Esophagus muscularis mucosa (tissue), 4 donors: ENCODE measurements at places on chromosomes 6 and 20. TPM values are rescaled to one million over a fixed set of nuclear protein-coding genes. Genes with fewer than 3 reads are reported as not detected.

GRCh38 chr6:116667623-116668022 is 943 bp downstream of the ZUP1 start:
- H3K27me3 ChIP-seq = no peaks in the 10 kb centered on the region
- DNase-seq = no peak
- no peak overlapping the region for H3K27ac ChIP-seq
- peaks cover 38% of the 10 kb centered on the region for H3K4me1 ChIP-seq

DNA sequence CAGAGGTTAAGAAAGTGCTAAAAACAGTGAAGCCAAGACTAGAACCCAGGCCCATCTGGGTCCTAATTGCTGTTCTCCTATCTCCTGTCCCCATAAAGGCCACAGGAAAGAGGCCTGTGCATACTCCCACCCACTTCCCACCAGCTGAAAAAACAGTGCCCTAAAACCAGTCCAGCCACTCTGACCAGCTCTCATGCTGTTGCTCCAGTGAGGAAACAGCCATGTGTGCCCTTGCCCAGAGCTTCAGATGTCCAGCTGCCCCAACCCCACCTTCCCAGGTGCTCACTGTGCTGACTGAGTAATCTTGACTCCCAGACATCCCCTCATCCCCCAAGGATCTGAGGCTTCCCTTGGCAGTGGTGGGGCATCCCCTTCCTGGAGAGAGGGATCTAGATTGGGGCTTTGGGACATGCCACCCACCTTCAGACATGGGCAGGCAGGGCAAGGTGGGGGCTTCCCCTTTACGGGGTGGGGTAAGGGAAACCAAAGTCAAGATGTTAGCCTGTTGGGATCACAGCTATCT is 28.7 kb downstream of the KCNK5 start:
- no peak overlapping the region for H3K27ac ChIP-seq
- H3K4me3 ChIP-seq = no peak overlapping the region
- H3K36me3 ChIP-seq = no peaks in the 10 kb centered on the region

GRCh38 chr6:101626269-101626668 is 232.8 kb downstream of the GRIK2 start:
- no peak overlapping the region for H3K27ac ChIP-seq
- H3K4me3 ChIP-seq = no peak overlapping the region
- no peak for DNase-seq
- H3K36me3 ChIP-seq = no peaks in the 10 kb centered on the region

Gene APOBEC2
- 0.97 TPM for total RNA-seq

DNA sequence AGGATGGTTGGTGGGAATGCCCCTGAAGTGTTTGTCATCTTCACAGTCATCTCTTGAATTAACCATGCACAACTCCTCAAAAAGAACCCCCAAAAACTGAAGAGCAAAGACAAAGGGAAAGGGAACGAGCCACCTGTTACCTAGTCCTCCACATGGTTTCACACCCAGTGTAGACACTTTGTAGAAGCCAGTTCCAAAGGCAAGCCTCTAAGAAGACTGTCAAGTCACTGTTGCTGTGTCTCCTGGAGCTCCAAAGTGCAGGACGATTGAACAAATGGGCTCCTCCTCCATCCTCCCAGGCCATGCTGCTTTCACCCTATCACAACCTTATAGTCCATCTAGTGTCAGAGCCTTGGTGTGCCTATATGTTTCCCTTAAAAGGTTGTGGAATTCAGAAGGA is 277.6 kb upstream of the PRDM1 start:
- H3K4me3 ChIP-seq = no peak overlapping the region
- no peaks in the 10 kb centered on the region for H3K36me3 ChIP-seq
- peaks cover 20% of the 10 kb centered on the region for H3K4me1 ChIP-seq
- no peaks in the 10 kb centered on the region for H3K27me3 ChIP-seq
- no peak overlapping the region for H3K27ac ChIP-seq
- no peak for DNase-seq

DNA sequence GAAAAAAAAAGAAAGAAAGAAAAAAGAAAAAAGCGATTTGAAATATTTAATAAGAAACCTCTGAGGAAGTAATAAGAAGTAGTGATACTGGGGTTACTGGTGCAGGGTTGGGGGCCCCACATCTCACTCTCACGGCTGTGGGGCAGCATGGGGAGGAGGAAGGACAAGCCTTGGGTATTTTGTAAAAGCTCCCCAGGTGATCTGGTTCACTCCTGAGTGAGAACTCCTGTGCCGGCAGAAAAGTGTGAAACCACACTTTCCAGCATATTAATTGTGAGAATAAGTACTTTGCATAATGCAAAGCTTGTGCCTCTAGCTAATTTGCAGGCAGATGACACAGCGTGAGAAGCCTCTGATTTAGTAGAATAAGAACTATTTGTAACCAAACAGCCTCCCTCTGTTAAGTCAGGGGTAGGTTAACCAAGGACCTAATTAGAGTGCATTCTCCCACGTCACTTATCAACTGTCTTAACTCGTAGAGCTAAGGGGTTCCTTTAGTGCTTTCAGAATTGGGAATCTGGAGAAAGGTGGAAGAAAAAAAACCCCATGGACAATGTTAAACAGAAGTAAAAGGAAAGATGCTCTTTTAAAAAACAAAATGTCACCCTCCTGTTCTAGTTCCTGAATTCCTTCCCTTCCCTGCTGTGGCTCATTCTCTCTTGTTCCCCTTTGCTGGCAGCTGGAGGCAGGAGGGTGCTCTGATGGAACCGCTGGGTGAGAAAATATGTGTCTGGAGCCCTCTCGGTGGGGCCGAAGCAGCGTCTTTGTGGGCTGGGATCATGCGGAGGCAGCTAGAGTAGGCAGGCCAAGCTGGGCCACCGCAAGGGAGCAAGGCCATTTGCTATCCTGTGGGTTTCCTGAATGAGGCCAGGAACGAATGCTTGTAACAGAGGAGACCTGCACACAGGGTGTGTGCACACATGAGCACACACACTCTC is 108.7 kb downstream of the FYN start:
- H3K36me3 ChIP-seq = no peaks in the 10 kb centered on the region
- H3K4me3 ChIP-seq = no peak overlapping the region
- H3K27ac ChIP-seq = no peak overlapping the region
- H3K4me1 ChIP-seq = peaks cover 48% of the 10 kb centered on the region
- DNase-seq = no peak

DNA sequence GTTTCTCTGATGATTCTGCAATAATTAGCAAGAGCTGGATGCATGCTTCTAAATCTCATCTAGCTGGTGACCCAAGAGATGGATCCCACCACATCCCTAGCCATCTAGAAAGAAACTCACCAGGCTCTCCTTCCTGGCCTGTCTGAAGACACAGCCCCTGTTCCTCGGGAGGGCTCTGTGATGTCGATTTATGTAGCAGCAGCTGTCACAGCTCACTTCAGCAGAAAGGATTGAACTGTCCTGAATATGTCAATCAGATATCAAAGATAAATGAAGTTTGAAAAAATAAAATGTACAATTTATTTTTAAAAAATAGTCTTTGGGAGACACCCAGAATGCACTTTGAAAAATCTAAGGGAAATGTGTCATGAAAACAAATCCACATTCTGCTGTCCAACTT is 67.3 kb upstream of the TSHZ2 start:
- no peak overlapping the region for H3K4me3 ChIP-seq
- H3K4me1 ChIP-seq = no peaks in the 10 kb centered on the region
- no peak for DNase-seq
- no peaks in the 10 kb centered on the region for H3K27me3 ChIP-seq
- H3K27ac ChIP-seq = no peak overlapping the region

DNA sequence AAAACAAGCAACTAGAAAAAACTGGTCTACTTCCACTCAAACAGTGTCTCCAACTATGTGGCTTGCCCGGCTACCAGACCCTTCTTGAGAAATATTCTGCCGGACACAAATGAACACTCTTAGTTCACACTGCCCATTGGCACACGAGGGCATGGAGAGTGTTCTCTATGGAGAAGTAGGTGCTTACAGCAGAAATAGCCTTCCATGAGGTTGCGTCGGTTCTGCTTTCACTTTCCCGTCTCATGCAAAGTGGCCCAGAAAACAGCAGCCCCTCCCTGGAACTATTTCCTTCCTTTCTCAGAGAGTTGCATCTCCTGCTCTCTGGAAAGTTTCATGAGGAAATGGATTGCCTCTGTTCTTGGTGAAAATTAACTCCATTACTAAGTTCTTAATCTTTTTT is 9.5 kb upstream of the HLA-DOA start:
- peak overlapping the region; percentile 72 for H3K27ac ChIP-seq
- peaks cover 35% of the 10 kb centered on the region for H3K4me1 ChIP-seq
- H3K27me3 ChIP-seq = no peaks in the 10 kb centered on the region
- H3K36me3 ChIP-seq = no peaks in the 10 kb centered on the region

DNA sequence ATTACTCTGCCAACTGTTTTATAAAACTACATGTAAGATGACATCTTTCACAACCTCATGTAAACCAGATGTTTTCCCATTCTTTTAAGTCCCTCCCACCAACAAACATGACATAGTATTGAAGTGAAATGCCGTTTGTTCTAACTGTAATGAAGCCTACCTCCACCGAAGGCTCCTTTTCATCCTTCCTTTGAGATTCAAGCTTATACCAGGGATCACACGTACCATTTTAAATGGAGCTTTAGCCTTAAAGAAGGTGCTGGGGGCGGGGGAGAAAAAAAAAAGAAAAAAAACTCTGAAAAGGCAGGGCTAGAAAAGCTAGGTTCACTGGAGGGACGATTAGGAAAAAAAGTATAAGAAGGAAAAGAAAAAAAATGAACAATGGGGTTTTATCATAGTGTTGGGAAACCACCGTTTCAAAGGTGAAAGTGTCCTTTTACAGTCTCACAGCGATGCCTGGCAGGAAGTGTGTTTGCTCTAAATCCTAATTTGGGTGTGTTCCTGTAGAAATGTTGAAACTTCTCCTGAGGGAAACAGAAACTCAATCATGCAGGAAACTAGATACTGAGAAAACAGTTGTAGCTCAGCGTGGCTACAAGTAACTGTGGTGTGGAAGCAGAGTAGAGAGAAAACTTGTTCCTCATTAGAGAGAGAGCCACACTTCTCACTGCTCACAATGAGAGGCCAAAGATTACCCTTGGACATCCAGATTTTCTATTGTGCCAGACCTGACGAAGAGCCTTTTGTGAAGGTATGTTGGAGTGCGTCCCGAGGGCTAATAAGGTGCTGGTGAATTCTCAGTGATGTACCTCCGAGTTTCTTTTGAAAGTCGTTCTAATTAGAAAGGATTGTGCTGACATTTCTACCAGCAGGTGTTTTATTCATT is 37.6 kb upstream of the HINT3 start:
- no peak for DNase-seq
- H3K27ac ChIP-seq = peak overlapping the region; percentile 73
- H3K4me3 ChIP-seq = peak overlapping the region; percentile 24
- no peaks in the 10 kb centered on the region for H3K27me3 ChIP-seq
- H3K4me1 ChIP-seq = peaks cover 4% of the 10 kb centered on the region

DNA sequence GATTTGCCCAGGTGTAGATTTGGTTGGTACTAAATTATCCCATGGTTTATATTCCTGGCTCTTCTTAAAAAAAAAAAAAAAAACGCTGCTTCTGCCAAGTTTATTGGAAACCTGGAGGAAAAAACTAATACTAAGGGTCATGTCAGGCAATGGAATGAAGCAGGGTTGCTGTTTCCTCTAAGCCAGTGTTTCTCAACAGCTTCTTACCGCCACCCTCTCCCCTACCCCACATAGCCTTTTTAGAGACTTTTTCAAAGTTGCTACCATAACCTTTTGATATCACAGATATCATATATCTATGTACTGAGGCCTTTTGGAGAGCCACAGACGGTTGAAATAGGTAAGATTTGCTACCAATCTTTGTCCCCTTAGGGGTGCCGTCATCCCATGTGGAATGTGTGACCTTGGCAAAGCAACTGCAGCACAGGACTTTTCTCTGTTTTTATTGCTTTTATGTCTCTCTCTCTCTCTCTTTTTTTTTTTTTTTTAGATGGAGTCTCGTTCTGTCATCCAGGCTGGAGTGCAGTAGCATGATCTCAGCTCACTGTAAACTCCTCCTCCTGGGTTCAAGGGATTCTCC is 35.0 kb downstream of the SYTL3 start:
- no peaks in the 10 kb centered on the region for H3K27me3 ChIP-seq
- no peaks in the 10 kb centered on the region for H3K36me3 ChIP-seq
- H3K27ac ChIP-seq = peak overlapping the region; percentile 64
- H3K4me3 ChIP-seq = no peak overlapping the region

Gene SLC17A3
- not detected for total RNA-seq

Gene RFX6
- not detected for total RNA-seq

GRCh38 chr6:68675548-68675947 is 40.5 kb downstream of the ADGRB3 start:
- no peaks in the 10 kb centered on the region for H3K4me1 ChIP-seq
- no peak overlapping the region for H3K4me3 ChIP-seq
- no peaks in the 10 kb centered on the region for H3K27me3 ChIP-seq
- no peak overlapping the region for H3K27ac ChIP-seq

GRCh38 chr6:83702749-83703148 is 6.2 kb downstream of the SNAP91 start:
- H3K27ac ChIP-seq = no peak overlapping the region
- no peak overlapping the region for H3K4me3 ChIP-seq
- no peak for DNase-seq
- H3K4me1 ChIP-seq = no peaks in the 10 kb centered on the region

- H3K27ac ChIP-seq = no peak overlapping the region
- peaks cover under 1% of the 10 kb centered on the region for H3K4me1 ChIP-seq
- no peaks in the 10 kb centered on the region for H3K36me3 ChIP-seq
- H3K4me3 ChIP-seq = no peak overlapping the region
- DNase-seq = no peak
Measured at GRCh38 chr6:24851086-24851485, 52.4 kb upstream of the ARMH2 start.

DNA sequence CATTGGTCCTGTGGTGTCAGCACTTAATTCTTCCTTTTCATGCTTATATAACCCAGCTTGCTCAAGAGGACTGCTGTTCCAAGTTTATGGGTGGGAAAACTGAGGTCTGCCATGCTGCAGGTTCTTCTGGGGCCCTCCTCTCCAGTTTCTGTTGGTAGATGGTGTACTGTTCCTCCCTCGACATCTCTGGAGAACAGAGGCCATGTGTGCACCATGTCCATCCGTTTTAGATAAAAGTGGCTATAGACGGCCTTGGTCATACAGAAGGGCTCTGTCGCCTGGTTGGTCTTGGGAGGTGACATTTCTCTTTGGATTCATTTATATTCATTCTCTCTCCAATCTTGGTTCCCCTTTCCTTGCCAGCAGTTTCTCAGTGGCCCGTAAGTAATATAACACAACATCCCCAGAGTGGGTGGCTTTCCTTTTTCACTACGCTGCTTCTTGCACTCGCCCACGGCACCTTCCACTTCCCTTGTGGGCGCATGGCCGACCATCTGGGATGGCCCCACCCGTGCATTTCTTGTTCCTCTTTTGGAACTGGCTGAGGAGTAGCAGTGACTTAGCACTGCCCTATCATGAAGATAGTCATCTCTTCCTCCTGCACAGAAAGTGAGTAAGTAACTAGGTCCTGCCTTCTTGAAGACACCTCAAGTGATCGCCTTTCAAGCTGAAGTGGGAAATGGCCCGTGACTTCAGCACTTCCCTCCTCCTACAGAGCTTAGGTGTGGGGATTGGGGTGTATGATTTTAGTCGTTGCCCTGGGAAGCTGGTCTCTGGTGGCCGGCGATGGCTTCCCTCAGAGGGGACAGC is 94.2 kb downstream of the RREB1 start:
- no peak for DNase-seq
- H3K4me3 ChIP-seq = no peak overlapping the region
- H3K27ac ChIP-seq = peak overlapping the region; percentile 18
- H3K36me3 ChIP-seq = peaks cover 29% of the 10 kb centered on the region
